ENCODE measurements at places on chromosomes 1 and 21.

GRCh38 chr1:95301091-95301490 lies 67.1 kb downstream of the RWDD3 start:
- DNase-seq = no peak

- no peak for DNase-seq
Observed at GRCh38 chr1:212553676-212554075, 54.9 kb upstream of the ATF3 start.

DNA sequence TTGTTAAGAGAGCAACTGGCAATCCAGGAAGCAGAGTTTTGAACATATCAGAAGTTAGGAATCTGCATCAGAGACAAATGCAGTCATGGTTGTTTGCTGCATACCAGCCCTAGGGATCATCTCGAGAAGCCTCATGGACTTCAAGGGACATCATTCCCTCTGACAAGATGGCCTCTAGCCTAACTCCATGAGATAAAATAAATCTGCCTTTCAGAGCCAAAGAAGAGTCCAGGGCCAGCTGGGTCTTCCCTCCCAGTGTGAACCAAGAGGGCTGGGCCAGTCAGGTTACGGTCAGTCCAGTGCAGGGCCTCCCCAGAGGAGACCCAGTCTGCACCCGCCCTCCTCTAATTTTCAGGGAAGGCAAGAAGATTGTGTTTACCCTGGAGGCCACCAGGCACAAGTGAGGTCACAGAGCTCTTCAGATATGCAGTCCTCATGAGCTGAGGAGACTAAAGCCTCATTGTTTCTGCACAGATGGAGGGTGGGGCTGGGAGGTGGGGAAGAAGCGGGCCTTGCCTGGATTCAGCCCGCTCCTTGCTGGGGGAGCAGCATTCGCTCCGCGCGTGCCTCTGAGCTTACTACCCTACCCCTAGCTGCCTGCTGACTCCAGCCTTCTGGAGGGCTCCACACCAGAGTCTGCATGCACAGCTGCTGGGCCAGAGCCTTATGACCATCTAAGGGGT lies 52.8 kb downstream of the CAPN2 start:
- no peak for DNase-seq

DNA sequence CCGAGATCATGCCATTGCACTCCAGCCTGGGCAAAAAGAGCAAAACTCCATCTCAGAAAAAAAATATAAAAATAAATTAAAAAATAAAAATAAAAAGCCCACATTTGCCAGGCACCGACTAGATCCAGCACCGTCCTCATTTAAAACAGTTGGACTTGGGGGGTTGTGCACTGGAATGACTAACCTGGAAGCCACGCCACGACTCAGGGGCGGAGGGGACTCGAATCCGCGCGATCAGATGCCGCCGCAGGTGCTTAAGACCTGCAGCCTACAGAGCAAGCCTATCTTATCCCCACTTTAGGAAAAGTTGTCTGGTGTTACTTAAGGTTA lies 38.5 kb downstream of the ZBTB8OS start:
- no peak for DNase-seq

DNA sequence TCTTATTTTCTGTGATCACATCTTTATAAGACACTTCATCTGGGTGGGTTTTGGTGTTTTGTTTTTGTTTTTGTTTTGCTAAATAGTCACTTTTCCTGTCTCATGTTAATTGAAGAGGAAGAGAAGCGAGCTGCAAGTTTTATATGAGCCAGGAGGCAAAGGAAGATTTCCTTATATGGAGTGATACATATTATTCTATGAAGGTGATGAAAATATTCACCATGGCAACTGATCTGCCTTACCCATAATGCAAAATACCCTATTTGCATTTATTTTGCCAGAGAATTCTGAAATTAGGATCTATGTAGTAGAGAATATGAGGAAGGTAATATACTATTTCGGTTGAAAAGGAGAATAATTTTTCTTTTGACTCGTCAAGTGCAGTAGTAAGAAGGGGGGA lies 13.9 kb downstream of the CXADR start:
- DNase-seq = no peak

DNA sequence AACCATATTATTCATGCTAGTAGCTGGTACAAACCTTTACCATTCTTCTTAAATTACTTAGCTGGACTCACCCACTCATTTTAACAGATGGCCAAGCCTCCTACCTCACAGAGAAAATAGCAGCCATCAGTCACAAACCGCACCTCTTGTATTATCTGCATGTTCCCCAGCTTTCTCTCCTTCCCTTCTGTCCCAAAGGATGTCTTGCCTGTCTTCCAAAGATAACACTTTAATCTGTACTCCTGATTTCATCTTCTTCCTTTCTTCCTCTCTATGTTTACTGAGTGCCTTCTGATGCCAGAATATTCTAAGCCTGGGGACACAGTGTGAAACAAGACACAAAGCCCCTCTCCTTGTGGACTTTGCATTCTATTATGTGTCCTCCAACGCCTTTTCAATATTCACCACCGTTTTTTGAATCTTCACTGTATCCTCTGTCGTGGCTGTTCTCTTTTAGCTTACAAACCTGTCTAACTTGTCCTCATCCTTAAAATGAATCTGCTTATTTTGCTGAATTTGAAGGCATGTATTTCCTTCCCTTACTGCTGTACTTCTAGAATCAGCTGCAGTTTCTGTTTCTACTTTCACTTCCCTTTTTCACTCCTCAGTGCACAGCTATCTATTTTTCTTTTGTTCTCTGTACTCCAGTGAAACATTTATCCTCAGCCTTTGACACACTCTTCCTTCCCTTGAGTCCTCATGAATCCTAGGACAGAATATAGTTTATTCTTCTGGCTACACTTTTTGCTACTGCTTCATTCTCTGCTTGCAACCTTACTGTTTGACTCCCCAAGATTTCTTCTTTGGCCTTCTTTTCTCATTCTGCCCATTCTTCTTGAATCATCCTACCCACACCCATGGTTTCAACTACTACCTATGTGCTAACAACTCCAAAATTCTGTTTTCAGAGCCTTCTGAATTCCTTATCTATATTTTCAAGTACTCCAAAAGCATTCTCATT lies 216.9 kb upstream of the SAMSN1 start:
- no peak for DNase-seq

Measured in activated CD4-positive, CD25-positive, alpha-beta regulatory T cell (primary cell).